ENCODE measurements at places on chromosomes 3 and 15. TPM values are rescaled to one million over a fixed set of nuclear protein-coding genes. Genes with fewer than 3 reads are reported as not detected.
A peak's percentile ranks its signal among the peaks of the same experiment; 100 is the strongest.

Gene GPR62
- not detected for total RNA-seq

Gene SLC28A2
- not detected for total RNA-seq

Gene PRKCD
- total RNA-seq: 19.2 TPM

Gene CCDC39
- total RNA-seq: not detected

Gene CFAP91
- total RNA-seq: 0.22 TPM

GRCh38 chr3:162740941-162741596 is 1244.5 kb downstream of the OTOL1 start:
- no peak overlapping the region for H3K4me3 ChIP-seq
- no peaks in the 10 kb centered on the region for H3K27me3 ChIP-seq
- no peaks in the 10 kb centered on the region for H3K36me3 ChIP-seq
- H3K27ac ChIP-seq: no peak overlapping the region

GRCh38 chr15:39580485-39581241 is at the start of gene THBS1:
TSS of gene THBS1 (plus strand) at chr15:39581079. CDS start at chr15:39581858, 779 bp downstream.
- peaks cover 36% of the 10 kb centered on the region for H3K27me3 ChIP-seq
- no peak for DNase-seq
- H3K36me3 ChIP-seq: no peaks in the 10 kb centered on the region
- no peaks in the 10 kb centered on the region for H3K4me1 ChIP-seq
- H3K4me3 ChIP-seq: peak within 1 kb of the TSS; percentile 55

DNA sequence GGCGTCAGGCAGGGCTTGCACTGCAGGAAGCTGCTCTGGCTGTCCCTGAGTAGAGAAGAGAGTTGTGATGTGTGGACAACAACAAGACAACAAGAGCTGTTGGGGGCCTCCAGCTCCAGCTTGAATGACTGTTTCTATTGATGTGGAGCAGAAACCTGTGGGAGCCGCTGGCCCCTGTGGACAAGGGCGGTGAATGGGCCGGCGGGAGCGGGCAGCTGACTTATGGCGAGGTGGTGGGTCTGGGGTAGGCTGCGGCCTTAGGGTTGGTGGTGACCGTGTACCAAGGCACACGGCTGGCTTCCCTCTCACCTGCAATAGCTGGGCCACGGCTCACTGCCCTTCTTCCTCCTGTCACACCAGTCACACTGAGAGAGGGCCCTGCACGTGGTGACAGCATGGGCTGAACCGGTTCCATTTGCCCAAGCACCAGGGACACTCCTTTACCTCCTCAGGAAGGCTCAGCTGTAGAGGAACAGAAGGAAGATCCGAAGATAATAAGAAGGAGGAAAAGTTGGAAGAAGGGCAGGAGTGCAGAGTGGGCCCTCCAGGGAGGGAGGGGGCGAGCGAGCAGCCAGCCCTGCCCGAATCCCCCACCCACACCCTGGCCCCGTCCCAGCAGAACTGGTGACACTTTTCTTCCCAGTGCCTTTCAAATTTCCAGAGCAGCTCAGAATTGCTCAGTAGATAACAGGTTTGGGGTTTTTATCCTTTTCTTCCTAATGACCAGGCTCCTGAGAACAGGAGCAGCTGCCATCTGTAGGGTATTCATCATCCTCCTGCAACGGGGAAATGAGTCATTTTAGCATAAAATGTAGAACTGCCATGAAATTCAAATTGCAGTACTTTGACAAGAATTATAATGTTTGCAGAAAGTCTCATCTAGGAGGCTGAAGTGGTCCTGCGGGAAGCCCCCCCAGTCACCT is 136.9 kb downstream of the TJP1 start:
- no peaks in the 10 kb centered on the region for H3K36me3 ChIP-seq
- H3K4me3 ChIP-seq: no peak overlapping the region
- peaks cover 26% of the 10 kb centered on the region for H3K27me3 ChIP-seq
- H3K27ac ChIP-seq: no peak overlapping the region

DNA sequence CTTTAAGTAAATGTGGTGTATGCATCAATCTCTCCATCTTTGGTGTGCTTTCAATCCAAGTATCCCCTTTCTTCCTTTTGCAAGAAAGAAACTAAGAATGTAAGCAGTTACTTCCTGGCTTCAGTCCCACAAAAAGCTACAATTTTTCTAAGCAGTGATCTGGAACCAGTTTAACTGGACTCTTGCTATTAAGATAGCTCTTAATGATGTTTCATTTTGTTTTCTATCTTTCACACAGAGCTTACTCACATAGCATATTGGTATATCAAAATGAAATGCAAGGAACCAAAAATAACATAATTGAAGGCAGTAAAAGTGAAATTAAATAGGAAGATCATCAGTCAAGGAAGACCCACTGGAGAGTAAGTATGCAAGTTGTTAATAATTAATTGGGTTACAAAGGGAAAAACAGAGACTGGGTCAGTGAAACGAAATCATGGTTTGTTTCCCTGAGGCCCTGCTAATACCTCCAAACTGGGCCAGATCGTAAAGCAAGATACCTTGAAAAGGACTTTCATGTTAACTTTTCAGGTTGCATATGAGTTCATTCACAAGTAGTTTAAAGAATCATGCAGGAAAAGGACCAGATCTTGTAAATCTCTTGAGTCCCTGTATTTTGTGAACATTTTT is 41.9 kb downstream of the GPR160 start:
- peaks cover 9% of the 10 kb centered on the region for H3K36me3 ChIP-seq
- no peak overlapping the region for H3K4me3 ChIP-seq
- H3K27me3 ChIP-seq: no peaks in the 10 kb centered on the region
- H3K4me1 ChIP-seq: no peaks in the 10 kb centered on the region
- no peak overlapping the region for H3K27ac ChIP-seq

DNA sequence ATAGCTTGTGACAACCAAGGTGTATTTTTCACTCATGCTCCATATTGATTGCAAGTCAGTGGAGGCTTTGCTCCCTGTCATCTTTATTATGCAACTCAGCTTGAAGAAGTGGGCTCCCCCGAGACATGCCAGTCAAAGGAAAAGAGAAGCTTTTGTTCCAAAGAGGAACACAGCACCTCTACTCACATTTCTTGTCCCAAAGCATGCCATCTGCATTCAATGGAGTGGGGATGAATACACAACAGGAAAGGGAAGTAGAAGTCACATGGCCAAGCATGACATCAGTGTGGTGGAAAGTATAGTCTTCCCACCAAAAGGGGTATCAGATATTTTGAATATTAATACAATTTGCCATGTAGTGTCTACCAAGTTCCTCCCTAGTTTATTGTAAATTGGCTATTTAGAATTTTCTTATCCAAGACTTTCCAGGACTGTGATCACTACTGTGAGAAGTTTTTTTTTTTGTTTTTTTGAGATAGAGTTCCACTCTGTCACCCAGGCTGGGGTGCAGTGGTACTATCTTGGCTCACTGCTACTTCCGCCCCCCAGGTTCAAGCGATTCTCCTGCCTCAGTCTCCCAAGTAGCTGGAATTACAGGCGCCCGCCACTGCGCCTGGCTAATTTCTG is 114.5 kb downstream of the GMPS start:
- no peak for DNase-seq
- no peak overlapping the region for H3K4me3 ChIP-seq
- H3K36me3 ChIP-seq: no peaks in the 10 kb centered on the region
- H3K27ac ChIP-seq: no peak overlapping the region
- no peaks in the 10 kb centered on the region for H3K4me1 ChIP-seq
- peaks cover 2% of the 10 kb centered on the region for H3K27me3 ChIP-seq

DNA sequence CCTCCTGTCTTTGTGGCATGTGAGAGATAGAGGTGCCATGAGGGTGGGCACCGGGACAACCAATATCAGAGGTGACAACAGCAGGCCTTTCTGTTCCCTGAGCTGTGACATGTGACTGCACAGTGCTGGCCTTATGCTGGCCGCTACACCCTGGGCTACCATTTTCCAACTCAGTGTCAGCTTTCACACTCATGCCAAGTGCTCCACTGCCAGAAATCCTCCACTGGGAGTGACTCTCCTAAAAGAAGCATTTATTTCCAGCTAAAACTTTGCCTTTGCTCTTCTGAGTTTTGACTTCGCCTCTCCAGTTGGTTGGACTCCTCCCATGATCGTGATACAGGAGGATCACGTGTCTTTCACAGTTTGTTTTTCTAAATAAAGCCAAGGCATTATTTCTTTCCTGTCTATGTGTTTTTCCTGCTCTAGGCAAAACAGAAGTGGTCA is 31.4 kb downstream of the CA12 start:
- H3K27ac ChIP-seq: no peak overlapping the region
- H3K27me3 ChIP-seq: peaks cover 7% of the 10 kb centered on the region
- H3K36me3 ChIP-seq: no peaks in the 10 kb centered on the region
- DNase-seq: no peak
- no peak overlapping the region for H3K4me3 ChIP-seq

GRCh38 chr3:105518806-105519418 is 152.2 kb downstream of the ALCAM start:
- no peak overlapping the region for H3K4me3 ChIP-seq
- no peaks in the 10 kb centered on the region for H3K36me3 ChIP-seq
- no peak overlapping the region for H3K27ac ChIP-seq

DNA sequence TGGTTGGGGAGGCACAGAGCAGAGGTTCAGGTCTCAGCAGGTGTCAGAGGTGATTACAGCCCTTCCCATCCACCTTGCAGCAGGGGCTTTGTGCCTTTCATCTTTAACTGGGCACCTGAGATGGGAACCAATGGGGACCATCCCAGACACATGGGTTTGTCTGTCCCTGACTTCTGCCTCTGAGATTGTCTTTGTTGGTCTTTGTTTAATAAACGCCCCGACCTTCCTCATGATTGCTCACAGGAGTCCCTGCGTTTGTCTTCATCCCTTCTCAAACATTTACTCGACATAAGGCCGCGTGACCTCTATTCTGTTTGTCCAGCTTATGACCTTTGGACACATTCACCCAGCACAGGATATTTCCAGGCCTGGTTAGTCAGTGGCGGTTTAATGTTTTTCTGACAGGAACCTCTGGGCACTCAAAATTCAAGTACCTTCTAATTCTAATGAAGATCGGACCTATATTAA is 5.9 kb downstream of the ZSCAN2 start:
- no peaks in the 10 kb centered on the region for H3K27me3 ChIP-seq
- no peak for DNase-seq
- H3K4me3 ChIP-seq: no peak overlapping the region
- no peak overlapping the region for H3K27ac ChIP-seq

DNA sequence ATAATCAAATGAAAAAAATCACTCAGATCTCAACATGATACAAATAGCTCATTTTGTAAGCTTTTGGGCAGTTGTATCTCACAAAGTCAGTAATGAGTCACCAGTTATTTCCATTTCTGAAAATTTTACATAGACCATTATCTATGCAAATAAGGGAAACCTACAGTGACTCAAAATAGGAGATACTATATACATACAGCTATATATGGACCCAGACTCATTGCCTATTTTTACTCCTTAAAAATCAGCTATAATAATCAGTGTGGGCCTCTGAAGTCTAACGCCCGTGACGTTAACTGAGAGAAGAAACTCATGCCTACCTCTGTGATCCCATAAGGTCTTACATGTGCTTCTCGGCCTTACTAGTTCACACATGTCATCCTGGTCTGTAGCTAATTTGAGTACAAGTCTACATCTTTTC is 31.6 kb downstream of the LRIG1 start:
- H3K27ac ChIP-seq: no peak overlapping the region
- no peaks in the 10 kb centered on the region for H3K27me3 ChIP-seq
- H3K36me3 ChIP-seq: no peaks in the 10 kb centered on the region
- H3K4me1 ChIP-seq: peaks cover 9% of the 10 kb centered on the region
- no peak overlapping the region for H3K4me3 ChIP-seq

GRCh38 chr3:7444886-7445285 is 584.0 kb downstream of the GRM7 start:
- H3K27ac ChIP-seq: no peak overlapping the region
- H3K4me1 ChIP-seq: no peaks in the 10 kb centered on the region
- H3K36me3 ChIP-seq: no peaks in the 10 kb centered on the region
- H3K4me3 ChIP-seq: no peak overlapping the region
- no peaks in the 10 kb centered on the region for H3K27me3 ChIP-seq

DNA sequence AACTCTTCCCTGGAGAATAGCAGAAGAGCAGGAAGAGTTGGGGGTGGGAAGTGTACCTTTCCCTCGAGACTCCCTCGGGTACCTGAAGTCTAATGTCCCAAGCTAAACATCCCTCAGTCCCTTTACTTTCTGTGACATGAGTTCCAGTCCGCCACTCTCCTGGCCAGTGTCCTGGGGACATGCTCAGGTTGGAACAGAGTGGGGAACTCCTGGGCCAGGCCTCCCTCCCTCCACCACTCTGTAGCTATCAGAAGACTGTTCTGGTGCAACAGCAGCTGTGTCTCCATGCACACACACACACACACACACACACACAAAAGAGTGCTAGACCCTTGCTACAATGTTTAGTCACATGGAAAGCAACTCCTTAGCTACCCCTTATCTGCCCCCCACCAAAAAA is 155.0 kb upstream of the HES1 start:
- DNase-seq: no peak
- H3K36me3 ChIP-seq: no peaks in the 10 kb centered on the region
- no peak overlapping the region for H3K4me3 ChIP-seq
- H3K27me3 ChIP-seq: peaks cover 10% of the 10 kb centered on the region
- H3K4me1 ChIP-seq: no peaks in the 10 kb centered on the region

All from T-cell (primary cell).